Activated T-helper 9 cell treated with anti-CD3 and anti-CD28 coated beads, Interleukin-2, amount 50 U/mL, for 16 hours (primary cell): ENCODE measurements at places on chromosomes 1 and 21.

- no peak for DNase-seq
These were observed 39.3 kb downstream of the CACNA1S start for GRCh38 chr1:201072922-201073321.

- no peak for DNase-seq
These were observed 5.9 kb downstream of the OTUD3 start for GRCh38 chr1:19888112-19888511.

DNA sequence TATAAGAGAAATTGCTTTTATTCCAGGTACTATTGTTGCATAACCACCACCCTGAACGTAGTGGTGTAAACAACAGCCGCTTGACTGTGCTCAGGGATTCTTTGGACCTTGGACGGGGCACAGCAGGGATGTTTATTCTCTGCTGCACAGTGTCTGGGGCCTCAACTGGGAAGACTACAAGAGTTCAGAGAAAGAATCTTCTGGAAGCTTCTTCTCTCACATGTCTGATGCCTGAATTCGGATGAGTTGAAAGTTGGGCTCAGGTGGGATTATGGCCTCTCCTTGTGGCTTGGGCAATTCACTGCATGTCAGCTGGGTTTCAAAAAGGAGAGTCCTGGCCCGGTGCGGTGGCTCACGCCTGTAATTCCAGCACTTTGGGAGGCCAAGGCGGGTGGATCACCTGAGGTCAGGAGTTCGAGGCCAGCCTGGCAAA, 19.0 kb upstream of the SSBP3 start:
- no peak for DNase-seq

GRCh38 chr21:29418813-29419212, 120.1 kb downstream of the BACH1 start:
- no peak for DNase-seq

- no peak for DNase-seq
These were observed 38.1 kb downstream of the HHAT start for GRCh38 chr1:210366767-210367166.

GRCh38 chr1:38615680-38616079, 243.9 kb downstream of the RRAGC start:
- no peak for DNase-seq

GRCh38 chr21:20169812-20170576, 828.2 kb upstream of the NCAM2 start:
- no peak for DNase-seq

DNA sequence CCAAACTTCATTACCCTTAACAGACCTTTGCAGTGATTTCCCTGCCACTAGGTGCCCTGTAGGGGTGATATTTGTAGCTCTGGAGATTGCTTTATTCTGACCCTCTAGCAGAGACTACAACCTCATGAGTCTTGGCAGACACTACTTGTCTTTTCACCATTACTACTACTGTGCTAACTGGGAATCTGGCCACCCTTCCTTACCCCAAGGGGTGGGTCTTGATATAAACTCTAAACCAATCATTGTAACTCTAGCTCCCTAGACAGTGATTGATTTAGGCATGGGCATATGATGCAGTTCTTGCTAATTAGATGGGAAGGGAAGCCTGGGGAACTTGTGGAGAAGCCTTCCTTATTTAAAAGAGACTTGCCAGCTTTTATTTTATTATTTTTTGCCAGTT, 3.9 kb downstream of the KPNA6 start:
- DNase-seq = no peak

- DNase-seq = no peak
These were observed 37.6 kb upstream of the DPT start for GRCh38 chr1:168766568-168766967.

DNA sequence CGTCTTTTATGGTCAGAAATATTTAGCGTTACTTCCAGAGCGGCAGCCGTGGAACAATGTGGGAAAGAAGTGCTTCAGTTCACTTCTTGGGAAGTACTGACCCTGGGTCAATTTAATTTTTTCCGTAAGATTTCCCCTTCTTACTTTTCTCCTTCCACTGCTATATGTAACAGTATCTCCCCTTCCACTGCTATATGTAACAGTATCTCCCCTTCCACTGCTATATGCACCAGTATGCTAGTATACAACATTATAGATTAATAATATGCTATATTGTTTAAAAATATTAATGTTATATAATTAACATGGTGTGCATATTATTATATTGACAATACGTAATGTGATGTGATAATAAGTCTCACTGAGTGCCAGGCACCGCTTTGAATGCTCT, 69.7 kb upstream of the ERG start:
- DNase-seq = no peak

- DNase-seq = no peak
These were observed 41.6 kb upstream of the EDN2 start for GRCh38 chr1:41525891-41526587.

DNA sequence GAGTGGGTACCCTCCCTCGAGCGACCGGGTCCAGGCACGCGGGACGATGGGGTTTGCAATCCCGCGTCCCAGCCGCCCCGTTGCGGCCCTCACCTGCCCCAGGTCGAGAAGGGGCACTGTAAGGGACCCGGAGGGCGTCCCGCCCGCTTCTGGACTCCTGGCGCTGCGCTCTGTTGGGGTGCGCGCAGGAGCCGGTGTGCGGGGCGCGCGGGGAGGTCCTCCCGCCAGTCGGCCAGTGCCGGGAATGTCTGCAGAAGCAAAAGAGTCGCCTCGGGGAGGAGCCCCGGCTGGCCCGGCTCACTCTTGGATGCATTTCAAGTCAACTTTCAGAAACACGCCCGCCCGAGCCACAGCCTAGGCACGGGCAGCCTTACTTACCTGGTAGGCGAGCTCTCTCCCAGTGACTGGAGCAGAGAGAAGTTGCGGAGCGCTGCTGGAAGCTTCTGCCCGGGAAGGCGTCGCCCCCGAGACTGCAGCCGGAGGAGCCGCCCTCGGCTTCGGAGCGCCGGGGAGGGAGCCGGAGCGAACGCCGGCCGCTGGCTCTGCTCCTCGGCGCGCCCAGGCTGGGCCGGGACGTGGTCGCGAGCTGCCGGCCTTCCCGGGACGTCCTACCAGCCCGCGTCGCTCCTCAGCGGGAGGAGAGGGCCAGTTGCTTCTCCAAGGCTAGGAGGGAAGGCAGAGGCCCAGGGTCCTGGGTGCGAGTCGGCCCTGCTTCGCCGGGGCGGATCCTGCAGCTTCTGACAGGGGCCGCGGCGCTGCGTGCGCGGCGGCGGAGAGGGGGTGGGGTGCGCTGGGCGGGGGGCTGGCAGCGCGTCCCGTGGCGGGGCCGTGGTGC, at the start of gene LMX1A:
Gene LMX1A, minus strand, starts transcription at position 739 of the 835 bp plus-strand sequence. CDS start 1,156 bp downstream, outside the sequence.
- no peak for DNase-seq

GRCh38 chr1:5297886-5298239, 643.5 kb downstream of the AJAP1 start:
- DNase-seq = no peak

DNA sequence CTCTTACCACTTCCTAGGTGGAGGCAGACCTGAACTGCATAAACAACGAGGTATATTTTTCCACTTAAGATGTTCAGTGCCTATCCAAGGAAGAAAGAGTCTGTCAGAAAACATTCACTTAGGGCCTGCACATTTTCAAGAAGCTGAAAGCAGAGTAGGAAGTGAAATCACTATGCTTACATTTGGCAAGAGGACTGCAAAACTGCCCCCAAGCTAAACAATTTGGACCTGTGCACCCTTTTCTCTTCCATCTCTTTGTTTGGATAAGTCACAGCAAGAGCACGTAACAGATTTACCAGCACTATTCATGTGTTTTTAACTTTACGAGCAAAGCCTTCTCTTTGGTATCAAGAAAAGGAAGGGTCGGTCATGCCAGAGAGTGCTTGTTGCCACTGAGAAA, 13.2 kb upstream of the BEND5 start:
- no peak for DNase-seq

DNA sequence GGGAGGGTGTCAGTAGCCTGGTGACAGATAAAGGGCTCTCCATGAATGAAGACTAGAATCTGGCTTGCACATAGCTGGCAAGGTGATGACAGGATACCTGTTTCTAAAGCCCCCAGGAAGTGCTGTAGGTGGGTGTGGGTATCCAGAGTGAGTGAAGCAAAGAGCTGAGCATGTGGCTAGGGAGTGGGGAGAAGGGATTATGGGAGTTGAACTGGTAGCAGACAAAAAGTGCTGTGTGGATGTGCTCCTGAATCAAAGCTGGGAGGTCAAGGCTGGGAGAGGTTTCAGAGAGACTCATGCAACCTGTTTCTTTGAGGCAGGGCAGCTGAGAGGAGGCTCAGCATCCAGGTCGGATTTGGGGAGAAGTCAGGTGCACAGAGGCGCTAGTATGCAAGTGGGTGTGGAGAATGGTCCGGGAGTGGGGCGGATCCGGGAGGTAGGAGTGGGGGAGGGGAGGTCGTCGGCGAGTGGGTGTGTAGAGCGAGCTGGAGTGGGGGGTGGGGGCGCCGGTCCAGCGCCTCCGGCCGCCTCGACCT, 600 bp downstream of the ASTN1 start:
- DNase-seq = no peak

- no peak for DNase-seq
These were observed 51.9 kb downstream of the DISP3 start for GRCh38 chr1:11530731-11531311.

DNA sequence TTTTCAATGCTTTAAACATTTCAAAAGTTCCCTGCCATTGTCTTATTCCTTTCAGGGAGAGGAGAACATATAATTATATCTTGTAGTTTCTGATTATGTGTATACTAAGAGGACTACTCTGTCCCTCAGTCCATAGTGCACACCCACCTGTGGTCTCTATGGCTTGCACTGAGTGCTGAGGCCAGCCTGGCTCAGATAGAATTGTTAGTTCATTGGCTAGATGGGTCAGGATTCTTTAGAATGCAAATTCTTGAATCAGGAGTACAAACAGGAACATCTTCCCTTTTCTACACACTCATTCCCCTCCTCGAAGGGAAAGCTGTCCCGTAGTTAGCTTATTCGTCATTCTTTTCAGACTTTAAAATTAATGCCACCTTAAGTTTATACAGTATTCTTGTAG, 8.2 kb downstream of the BACH1 start:
- no peak for DNase-seq

DNA sequence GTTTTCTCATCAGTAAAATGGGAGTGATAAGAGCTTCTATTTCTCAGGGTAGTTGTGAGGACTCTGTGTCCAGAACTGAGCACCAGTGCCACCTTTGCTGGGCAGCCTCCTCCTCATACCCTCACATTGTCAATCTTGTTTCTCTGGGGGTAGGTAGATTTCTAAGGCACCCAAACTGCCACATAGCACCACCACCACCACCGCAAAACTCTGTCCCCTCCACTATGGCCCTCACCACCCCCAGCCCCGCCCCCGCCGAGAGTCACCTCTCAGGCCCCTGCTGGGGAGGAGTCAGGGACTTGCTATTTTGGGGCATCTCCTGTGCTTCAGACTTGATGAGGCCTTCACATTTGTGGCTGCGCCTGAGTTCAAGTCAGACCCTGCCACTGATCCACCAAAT, 549.2 kb downstream of the PTPRU start:
- no peak for DNase-seq

- no peak for DNase-seq
These were observed 55.6 kb downstream of the PEX14 start for GRCh38 chr1:10530281-10530740.

- DNase-seq = no peak
These were observed 111.6 kb downstream of the PLD5 start for GRCh38 chr1:242412921-242413320.

GRCh38 chr1:154335025-154335714, 9.8 kb downstream of the ATP8B2 start:
- DNase-seq = peak; percentile 87

GRCh38 chr1:210445485-210445884, 116.8 kb downstream of the HHAT start:
- no peak for DNase-seq

DNA sequence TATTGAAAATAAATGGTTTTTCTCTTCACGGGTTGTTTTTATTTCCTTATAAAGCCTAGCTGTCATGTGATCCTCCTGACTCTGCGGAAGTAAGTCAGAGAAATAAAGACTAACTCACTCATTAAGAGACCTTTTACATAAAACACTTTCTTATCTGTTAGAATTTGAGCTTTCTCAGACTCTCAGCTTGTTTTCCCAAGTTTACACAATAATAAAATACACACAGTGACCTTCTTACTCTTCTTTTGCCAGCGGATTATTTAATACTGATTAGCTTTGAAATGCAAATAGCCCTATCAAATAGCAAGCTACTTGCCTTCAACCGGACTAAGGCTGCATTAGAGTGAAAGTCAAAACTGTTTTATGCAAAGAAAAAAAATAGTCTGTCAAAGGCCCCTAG, 45.5 kb upstream of the CXADR start:
- DNase-seq = no peak

DNA sequence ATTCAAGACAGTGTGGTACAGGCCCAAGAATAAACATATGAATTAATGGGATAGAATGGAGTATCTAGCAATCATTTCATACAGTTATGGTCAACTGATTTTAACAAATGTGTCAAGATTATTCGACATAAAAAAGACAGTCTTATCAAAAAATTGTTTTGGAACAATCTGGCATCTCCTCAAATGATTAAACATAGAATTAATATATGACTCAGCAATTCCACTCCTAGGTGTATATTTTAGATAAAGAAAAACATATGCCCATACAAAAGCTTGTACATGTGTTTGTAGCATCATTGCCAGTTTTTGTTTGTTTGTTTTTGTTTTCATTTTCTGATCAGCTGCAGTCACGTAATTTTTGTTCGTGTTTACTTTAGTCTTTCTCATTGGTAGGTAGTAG, 1188.3 kb downstream of the BRINP3 start:
- no peak for DNase-seq

GRCh38 chr1:63691701-63692425, 82.0 kb upstream of the ROR1 start:
- no peak for DNase-seq

DNA sequence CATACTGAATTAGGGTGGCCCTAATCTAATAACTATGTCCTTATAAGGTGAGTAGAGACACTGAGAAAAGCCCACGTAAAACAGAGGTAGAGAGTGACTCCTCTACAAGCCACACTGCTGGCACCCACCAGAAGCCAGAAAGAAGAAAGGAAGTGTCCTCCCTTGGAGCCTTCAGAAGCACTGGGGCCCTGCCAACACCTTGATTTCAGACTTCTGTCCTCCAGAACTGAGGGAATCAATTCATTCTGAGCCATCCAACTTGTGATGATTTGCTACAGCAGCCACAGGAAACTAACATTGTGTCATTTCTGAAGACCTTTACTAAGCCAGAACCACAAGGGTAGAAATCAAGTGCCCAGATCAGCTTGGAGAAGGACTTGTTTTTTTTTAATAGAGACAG, 15.0 kb downstream of the GNB1 start:
- DNase-seq = no peak

DNA sequence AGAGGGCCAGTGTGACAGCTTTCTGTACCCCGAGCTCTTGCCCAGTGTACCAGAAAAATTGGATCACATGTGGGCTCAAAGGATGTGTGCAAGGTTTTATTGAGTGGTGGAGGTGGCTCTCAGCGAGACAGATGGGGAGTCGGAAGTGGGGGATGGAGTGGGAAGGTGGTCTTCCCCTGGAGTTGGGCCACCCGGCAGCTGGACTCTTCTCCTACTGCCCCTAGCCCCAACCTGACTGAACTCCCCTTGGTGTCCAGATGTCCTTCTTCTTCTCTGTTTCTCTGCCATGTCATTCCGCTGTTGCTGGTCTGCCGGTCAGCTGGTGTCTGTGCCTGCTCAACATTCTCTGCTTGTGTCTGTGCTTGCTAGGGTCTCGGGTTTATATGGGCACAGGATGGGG, 217.9 kb downstream of the RRAGC start:
- DNase-seq = no peak

GRCh38 chr1:37634992-37635902, 555 bp upstream of the RSPO1 start:
- DNase-seq = no peak
